Substantia nigra (tissue), 51 donors: ENCODE measurements at places on chromosomes 7 and 10.

DNA sequence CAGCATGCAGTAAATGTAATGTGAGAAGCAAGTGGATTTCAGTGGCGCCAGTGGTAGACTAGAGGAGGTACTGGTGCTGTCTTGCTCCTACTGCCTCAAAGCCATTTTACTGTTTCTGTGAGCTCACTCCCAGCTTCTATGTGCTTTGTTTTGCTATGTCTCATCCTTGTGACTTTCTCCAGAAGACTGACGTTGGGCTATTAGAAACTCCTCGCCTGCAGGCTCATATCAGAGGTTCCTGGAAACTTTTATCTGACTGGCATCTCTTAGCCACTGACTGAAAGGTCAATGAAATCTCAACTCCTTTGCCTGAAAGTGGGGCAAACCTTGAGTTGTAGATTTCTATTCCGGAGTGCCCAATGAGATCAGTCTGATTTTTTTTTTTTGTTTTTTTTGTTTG, 66.4 kb upstream of the SORCS1 start:
- no peak for DNase-seq

GRCh38 chr10:132685101-132685891, 100.7 kb downstream of the NKX6-2 start:
- DNase-seq, result peak; percentile 70

DNA sequence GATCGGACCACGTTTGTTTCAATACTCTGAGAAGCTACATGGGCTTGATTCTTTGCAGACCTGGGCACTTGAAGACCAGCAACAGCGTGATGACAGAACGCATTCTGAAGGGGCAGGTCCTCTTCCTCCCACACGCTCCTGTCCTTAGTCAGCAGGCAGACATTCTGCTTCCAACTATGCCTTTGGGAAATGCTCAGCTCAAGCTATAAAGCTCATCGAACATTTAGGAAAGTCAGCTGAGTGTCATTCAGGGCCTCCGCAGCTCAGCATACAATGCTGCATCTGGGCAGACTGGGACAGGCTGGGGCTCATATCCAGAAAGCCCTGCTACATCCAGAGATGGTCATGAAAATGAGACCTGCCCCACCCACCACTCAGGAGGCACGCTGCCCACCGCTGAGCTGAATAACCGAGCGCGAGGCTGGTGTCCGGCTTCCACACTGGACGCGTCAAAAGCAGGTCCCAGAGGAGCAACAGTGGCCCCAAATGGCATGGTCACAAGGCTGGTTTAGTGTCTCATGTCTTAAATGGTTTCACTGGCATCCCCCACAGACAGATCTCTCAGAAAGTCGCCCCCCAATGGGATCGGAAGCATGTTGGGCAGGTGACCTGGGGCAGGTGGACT, 274.0 kb downstream of the DNAJB6 start:
- no peak for DNase-seq

- no peak for DNase-seq
These were observed 28.1 kb upstream of the NPVF start for GRCh38 chr7:25256333-25256819.

GRCh38 chr7:82665966-82666507, 222.5 kb upstream of the CACNA2D1 start:
- DNase-seq, result no peak

GRCh38 chr7:20440472-20441105, 109.9 kb downstream of the ITGB8 start:
- no peak for DNase-seq
